ENCODE measurements at places on chromosomes 3 and 15.

GRCh38 chr3:160210341-160210740 is 14.9 kb upstream of the C3orf80 start:
- DNase-seq: no peak

GRCh38 chr3:116093374-116093773 is 351.9 kb downstream of the LSAMP start:
- DNase-seq: no peak

DNA sequence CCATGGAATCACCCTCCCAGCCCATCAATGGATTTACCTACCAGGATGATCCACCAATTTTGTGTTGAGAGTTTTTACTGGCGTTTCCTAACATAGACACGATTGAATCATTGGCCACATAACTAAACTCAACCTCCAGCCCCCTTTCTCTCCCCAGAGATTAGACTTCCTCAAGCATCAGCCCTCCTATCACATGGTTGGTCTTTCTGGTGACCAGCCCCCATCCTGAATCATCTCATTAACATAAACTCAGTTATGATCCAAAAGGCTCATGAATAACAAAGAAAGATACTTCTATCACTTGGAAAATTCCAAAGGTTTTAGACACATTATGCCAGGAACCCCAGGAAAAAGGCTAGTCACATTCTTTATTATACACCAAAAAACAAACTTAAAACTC is 21.2 kb downstream of the PRKAR2A start:
- no peak for DNase-seq

- DNase-seq: no peak
These were observed 80.8 kb downstream of the FBN1 start for GRCh38 chr15:48564690-48565089.

DNA sequence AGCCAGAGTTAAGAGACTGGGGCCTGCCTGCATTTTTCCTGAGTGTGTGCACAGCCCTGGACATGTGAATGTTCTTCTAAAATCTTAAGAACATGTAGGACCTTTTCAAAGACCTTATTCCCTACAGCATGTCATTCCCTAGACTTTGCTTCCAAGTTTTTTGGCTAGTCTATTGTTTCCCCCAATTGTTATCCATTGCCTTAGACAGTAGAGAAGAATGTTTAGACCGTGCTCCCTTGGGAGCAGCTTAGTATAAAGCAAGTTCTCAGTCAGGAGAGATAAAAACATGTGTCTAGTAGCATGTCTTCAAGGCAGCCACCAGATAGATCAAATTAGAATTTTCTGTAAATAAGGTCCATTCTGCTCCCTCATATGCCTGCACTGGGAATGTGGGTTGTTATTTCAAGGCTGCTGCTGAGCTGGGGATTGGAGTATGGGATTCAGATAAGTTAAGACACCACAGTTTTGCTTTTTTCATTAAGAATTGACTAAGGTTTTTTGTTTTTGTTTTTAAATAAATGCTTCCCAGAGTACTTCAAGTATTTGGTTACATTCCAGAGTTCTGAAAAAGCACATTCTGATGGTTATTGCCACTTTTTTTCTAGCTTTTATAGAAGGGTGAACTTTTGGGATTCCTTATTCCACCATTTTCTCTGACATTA is 246.7 kb downstream of the RORA start:
- no peak for DNase-seq

DNA sequence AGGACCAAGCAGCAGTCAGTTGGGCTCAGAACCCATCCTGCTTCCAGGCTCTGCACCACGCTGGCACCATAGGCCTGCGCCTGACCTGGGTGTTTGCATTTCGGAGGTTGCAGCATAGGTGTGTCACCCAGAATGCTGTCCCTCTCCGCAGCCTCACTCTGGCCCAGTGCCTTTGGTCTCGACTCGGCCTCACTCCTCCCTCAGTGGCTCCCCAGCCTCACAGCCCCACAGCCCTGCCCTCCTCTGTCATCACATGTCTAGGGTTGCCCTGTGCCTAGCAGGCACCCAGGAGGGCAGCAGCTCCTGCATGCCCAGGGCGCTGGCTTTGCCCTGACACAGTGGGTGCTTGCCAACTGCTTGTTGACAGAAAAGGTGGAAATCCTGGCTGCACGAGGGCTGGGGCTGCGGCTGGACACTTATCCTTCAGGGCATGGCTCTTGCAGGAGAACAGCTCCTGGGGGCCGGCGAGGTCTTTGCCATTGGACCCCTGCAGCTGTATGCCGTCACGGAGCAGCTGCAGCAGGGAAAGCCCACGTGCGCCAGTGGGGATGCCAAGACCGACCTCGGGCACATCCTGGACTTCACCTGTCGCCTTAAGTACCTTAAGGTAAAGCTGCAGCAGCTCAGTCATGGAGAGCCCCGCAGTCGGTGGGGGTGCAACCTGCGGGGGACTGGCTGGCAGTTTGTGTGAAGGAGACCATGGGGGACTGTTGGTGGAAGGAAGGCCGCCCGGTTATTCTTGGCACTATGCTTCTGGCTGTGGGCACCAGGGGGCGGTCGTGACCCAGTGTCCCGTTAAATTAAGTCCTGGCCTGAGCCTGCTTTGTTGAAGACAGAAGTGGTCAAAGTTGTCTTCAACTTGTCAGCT is 16.2 kb downstream of the NISCH start:
- DNase-seq: no peak

DNA sequence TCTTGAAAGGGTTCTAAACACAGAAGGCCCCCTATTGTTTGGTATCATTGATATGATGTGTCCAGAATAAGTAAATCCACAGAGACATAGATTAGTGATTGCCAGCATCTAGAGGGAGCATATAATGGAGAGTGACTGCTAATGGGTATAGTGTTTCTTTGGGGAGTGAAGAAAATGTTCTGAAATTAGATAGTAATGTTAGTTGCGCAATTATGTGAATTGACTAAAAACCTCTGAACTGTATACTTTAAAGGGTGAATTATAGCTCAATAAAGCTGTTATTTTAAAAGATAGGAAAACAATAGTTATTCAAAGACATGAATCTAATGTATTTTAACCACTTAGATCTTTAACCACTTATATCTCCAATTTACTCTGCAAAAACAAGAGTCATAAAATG is 6.0 kb downstream of the SPICE1 start:
- DNase-seq: no peak

- DNase-seq: no peak
These were observed 136.1 kb upstream of the LIPC start for GRCh38 chr15:58295637-58296215.

- DNase-seq: no peak
These were observed 151.1 kb downstream of the IL20RB start for GRCh38 chr3:137108699-137109440.

- DNase-seq: no peak
These were observed 451.1 kb upstream of the KCNMB2 start for GRCh38 chr3:178084938-178085816.

DNA sequence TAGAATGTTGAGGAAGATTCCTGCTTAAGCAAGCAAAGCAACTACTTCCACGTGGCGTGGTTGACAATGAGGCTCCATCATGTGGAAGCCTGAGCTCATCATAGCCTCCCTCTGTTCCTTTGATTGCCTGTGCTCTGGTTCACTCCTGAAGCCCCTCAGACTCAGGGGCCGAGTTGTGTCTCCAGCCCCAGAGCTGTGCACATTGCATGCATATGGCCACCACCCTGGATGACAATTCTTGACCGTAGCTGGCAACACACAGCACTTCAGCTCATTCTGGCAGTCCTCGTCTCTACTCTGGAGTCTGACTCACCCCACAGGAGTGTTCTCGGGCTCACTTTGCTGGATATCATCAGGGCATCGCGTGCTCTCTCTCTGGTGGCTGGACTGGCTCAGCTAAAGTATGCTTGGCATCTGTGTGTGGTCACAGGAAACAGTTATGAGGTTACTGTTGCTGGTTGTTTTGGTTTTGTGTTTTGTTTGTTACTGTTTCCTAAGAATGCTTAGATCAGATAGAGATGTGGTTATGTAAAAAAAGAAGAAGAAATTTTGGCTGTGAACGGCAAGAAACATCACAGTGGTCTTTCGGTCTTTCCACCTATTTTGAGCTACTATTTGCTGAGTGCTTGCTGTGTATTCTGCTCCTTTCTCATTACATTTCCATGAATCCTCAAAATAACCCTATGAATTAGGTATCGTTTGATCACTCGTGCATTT is 41.6 kb upstream of the MRPS22 start:
- no peak for DNase-seq

DNA sequence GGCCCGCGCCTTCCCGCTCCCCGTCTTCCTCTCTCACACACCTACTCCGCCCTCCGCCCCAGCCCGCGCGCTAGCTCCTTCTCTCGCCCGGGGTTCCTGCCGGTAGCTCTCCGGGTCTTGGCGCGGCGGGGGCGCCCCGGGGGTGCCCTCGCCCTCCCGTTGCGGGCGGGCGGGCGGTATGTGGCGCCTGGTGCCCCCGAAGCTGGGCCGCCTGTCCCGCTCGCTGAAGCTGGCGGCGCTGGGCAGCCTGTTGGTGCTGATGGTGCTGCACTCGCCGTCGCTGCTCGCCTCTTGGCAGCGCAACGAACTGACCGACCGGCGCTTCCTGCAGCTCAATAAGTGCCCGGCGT is 507 bp downstream of the DIPK2A start:
- DNase-seq: no peak

DNA sequence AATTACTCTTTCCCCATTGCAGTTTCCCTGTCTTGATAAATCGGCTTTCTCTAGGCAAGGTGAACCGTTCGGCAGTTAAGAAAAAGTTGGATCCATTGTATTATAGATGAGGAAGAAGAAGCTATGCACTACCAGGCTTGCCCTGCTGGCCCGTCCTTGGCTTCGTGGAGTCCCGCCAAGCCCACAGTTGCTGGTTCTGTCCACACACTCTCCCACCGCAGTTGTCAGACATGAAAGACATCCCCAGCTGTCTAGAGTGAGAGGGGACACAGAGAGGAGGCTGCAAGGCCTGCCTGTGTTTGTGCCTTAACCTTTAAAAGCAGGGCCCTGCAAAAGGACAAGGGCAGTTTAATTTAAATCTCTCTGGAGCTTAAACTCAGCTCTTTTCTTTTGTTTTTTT is 47.2 kb upstream of the PLCL2 start:
- DNase-seq: no peak

- DNase-seq: no peak
These were observed 11.9 kb downstream of the ZNF385D start for GRCh38 chr3:21738935-21739702.

GRCh38 chr3:109355625-109356441 is 18.5 kb upstream of the DPPA4 start:
- no peak for DNase-seq

- DNase-seq: no peak
These were observed 499.9 kb downstream of the TBL1XR1 start for GRCh38 chr3:176697284-176697889.

- no peak for DNase-seq
These were observed 50.7 kb downstream of the TRA2B start for GRCh38 chr3:185887066-185887465.

DNA sequence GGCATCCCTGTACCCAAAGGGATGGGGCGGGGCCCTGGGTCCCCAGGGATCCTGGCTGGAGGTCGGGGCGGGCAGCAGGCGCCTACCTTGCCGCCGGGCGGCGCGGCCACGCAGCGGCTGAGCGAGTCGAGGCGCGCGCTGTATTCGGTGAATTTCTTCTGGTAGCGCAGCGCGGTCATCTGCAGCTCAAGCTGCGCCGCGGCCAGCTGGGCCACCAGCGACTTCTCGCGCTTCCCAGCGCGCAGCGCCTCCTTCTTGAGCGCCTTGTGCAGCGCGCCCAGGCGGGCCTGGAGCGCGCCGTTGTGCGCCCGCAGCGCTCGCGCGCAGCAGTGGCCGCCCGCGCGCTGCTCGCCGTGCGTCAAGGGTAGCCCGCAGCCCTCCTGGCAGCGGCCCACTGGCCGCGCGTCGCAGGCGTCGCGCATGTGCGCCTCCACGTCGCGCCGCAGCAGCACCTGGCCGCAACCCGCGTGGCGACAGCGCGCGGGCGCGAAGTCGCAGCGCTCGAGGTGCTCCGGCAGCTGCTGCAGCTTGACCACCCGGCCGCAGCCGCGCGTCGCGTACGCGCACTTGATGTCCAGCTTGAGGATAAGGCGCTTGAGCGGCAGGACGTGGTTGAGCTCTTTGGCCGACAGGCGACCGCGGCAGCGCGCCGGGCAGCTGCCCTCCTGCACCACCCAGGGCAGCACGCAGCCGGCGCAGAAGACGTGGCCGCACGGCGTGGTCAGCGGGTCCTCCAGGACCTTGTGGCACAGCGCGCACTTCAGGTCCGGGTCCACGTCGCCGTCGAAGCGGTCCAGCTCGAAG is 522 bp downstream of the PDZRN3 start:
- DNase-seq: no peak

- no peak for DNase-seq
These were observed 104.4 kb upstream of the IQSEC1 start for GRCh38 chr3:13177641-13178040.

GRCh38 chr15:52008698-52009434 is 10.2 kb upstream of the MAPK6 start:
- DNase-seq: no peak

GRCh38 chr15:90497376-90497775 is 32.3 kb upstream of the CRTC3 start:
- DNase-seq: no peak

- DNase-seq: peak; percentile 72
These were observed 759 bp downstream of the WDR6 start for GRCh38 chr3:49007771-49008528.

DNA sequence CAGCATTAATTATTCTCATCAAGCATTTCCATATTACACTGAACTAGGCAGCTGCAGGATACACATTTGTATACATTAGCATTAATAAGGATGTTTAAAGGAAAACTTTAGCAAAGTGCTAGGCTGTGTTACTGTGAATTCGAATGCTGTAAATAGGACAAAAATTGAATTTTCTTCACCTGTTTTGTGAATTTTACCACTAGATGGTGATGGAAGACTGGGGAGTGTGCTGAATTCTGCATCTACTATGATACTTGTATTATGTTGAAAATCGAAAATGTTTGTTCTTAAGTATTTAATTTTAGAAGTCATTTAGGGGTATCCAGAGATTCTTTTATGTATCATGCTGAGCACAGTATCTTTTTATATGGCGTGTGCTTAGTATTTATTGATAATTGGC is 12.3 kb upstream of the P2RY14 start:
- no peak for DNase-seq

- DNase-seq: peak; percentile 21
These were observed 754 bp downstream of the B3GNT5 start for GRCh38 chr3:183253528-183254486.

DNA sequence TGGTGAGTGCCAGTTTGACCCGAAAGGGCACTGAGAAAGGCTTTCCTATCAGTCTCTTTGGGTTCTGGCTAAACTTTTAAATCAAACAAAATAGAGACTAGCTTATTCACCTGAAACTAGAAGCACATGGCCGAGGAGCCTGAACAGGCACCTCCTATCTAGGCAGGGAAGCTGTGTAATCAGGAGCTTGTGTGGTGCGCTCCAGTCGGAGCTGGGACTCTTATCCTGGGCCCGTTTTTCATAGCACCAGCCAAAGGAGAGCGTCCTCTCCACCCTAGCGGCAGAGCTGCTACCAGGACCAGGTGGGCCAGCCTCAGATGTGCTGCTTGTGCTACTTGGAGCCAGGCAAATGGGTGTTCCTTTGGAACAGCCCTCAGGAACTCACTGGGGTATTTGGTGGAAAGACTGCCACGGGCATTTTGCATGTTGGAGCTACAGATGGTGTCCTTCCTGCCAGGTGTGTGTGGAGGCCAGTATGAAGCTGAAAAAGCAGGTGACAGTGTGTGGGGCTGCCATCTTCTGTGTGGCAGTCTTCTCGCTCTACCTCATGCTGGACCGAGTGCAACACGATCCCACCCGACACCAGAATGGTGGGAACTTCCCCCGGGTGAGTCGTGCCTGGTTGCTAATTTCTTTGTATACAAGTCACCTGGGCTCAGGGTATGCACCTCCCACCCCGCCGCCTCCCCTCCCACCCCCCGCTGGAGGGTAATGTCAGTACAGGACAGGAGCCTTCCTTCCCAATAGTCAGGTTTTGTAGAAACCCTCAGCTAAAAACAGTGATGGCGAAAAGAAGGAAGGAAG is 833 bp downstream of the MAN2A2 start:
- no peak for DNase-seq
